ENCODE measurements at places on chromosomes 4 and X.

GRCh38 chrX:138931212-138931611 is 219.7 kb upstream of the FGF13 start:
- DNase-seq, result no peak

- no peak for DNase-seq
Measured at GRCh38 chr4:147059064-147059731, 113.5 kb upstream of the TTC29 start.

DNA sequence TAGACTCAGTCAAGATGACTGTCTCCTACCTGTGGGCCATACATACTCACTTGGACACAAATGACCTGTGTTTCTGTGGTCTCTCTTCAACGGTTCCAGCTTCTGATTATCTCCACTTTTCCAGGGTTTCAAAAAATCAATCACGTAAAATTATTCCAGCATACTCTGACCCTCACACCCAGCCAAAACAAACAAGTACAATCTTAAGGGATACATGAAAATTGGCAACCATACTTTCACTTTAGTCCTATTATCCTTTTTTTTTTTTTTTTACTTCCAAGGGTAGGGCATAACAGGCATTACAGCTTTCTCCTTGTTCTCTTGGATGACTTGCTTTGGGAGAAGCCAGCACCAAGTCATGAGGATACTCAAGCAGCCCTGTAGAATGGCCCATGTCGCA is 225.8 kb upstream of the GALNT7 start:
- no peak for DNase-seq

- DNase-seq, result no peak
Measured at GRCh38 chr4:77332696-77333270, 175.8 kb downstream of the CCNG2 start.

GRCh38 chr4:168755598-168756477 is 254.2 kb downstream of the CBR4 start:
- DNase-seq, result no peak

GRCh38 chrX:103565752-103566151 is 19.6 kb upstream of the TCEAL4 start:
- no peak for DNase-seq

DNA sequence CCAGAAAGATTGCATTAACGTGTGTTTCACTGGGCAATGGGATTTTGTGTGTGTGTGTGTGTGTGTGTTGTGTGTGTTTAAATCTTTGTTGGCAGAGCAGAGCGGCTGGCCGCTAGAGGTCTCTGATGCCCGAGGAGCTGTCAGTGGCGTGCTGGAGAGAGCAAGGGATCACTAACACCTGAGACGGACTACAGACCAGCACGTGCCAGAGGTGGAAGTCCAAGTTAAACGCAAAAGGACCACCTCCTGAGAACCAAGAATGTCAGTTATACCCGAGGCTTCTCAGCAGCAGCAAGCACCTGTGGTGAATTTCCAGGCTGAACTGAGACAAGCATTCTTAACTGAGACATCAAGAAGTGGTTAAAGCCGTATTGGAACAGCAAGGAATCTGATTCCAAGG is 9.0 kb upstream of the SLC25A14 start:
- peak; percentile 0 for DNase-seq

DNA sequence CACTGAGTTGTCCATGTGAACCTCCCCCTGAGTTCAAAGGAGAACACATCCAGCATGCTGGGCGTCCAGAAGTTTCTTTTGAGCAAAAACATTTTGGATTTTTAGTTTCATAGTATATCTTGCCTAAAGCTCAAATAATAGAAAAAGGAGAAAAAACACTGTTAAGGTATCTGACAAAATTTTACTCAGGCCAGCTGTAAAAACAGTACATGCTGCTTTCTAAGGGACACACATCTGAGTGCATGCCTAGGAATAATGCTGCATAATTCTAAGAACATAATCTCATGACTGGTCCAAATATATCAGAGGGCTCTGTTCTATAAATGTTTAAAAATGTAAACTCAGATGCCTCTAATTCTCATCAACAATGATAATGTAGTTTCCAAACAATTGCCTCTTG is 561.3 kb upstream of the INTU start:
- no peak for DNase-seq

- DNase-seq, result no peak
Measured at GRCh38 chrX:97968376-97969163, 1084.9 kb downstream of the RPA4 start.

- DNase-seq, result no peak
Measured at GRCh38 chr4:99918656-99919055, 24.4 kb upstream of the LAMTOR3 start.

GRCh38 chrX:13955095-13955647 is 74.5 kb downstream of the GEMIN8 start:
- DNase-seq, result no peak

DNA sequence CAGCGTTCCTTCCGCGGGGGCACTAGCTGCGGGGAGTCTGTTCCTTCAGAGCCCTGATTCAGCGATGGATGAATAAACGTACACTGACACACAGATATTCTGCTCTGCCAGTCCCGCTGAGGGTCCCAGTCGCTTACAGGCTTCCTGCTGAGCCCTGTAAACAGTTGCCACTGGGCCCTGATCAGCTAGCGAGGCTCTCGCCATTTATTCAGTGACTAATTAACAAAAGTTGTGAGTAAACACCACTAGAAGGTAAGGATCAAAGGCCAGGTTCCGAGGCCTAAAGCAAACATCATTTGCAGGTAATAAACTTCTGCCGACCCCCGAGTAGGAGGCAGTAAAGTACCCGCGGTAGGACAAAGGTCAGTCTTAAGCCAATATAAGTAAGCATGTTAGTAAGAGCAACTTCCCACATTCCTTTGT is 442.6 kb upstream of the GALNT7 start:
- no peak for DNase-seq

- peak; percentile 4 for DNase-seq
Measured at GRCh38 chrX:103157496-103158316, 57.2 kb upstream of the BEX4 start.

All from hypothalamus (tissue), 51 donors.